Occipital lobe (tissue), 3 donors: ENCODE measurements at places on chromosomes 1 and 21. TPM values are rescaled to one million over a fixed set of nuclear protein-coding genes. Genes with fewer than 3 reads are reported as not detected.

Gene CRYAA
- not detected for total RNA-seq

Gene OR2L8
- 2.8 TPM for total RNA-seq

Gene CLCNKA
- total RNA-seq, result not detected

Gene BTBD19
- 0.47 TPM for total RNA-seq
